ENCODE measurements at places on chromosomes 3 and 15.

DNA sequence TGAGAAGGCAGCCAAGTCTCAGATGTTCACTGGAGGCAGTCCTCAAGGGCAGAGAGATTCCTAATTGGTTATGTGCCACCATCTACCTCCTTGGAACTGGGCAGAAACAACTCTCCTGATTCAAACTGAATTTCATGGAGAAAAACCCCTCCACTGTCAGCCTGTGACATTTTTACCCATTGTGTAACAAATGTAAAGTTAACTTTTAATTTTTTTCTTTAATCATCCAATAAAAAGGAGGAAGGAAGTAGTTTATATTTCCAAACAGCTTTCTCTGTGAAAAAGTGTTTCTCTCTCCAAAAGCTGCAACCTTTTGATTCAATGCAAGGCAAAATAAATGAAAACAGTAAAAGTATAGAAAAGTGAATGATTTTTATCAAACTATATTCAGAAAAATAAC, 510 bp upstream of the COLQ start:
- no peak for DNase-seq

GRCh38 chr3:78610462-78611125, 1157.2 kb downstream of the ROBO1 start:
- DNase-seq, result peak; percentile 53

GRCh38 chr3:170852324-170852723, 17.7 kb downstream of the RPL22L1 start:
- no peak for DNase-seq

GRCh38 chr3:157441102-157441624, 4.5 kb downstream of the PTX3 start:
- no peak for DNase-seq

GRCh38 chr3:162302983-162303624, 806.5 kb downstream of the OTOL1 start:
- DNase-seq, result peak; percentile 66

DNA sequence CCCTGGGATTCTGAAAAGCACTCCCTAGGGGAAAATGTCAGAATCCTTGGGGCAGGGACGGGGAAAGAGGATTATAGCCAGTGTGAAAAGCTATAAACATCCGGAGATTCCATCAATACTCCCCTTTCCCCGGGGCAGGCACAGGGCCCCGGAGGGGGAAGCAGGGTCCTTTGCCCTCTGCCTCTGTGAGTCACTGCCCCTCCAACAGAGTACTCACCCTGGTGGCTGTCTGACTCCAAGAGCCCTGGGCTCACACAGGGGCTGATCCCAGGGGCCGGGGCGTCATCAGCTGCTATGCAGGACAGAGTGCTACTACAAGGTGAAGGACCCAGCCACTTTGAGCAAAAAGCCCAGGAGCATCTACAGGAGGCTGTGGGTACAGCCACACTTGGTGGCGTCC, 133.0 kb upstream of the PRR20G start:
- DNase-seq, result no peak

DNA sequence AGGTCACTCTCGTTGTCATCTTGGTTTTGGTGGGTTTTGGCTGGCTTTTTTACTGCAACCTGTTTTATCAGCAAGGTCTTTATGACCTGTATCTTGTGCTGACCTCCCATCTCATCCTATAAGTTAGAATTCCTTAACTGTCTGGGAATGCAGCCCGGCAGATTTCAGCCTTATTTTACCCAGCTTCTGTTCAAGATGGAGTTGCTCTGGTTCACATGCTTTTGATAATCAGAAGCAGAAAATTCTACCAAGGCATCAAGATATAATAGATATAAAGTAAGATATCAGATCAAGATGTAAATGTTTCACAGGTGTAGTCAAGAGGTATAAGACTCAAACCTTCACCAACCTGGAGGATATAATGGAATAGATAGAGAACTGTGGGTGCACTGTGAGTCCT, 16.0 kb downstream of the GPR176 start:
- DNase-seq, result no peak

GRCh38 chr3:108137460-108137814, 46.6 kb upstream of the CD47 start:
- no peak for DNase-seq

GRCh38 chr3:142892714-142893113, 3.8 kb upstream of the PCOLCE2 start:
- DNase-seq, result no peak

DNA sequence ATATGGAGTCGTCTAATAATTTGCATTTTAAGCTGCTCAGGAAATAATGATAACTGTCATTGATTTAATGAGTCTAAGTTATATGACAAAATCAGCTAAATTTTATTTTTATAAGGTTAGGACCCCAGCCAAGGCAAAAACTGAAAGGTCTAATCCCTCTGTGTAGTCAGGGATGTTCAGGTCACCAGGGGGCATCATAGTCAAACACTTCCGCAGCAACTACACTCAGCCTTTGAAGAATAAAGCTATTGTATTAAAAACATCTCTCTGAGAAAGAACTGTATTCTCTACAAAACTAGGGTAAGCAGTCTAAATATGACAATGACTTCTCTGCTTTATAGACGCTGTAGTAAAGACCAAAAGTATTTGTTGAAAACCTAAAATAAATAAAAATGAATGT, 15.0 kb downstream of the INTS14 start:
- DNase-seq, result peak; percentile 25

DNA sequence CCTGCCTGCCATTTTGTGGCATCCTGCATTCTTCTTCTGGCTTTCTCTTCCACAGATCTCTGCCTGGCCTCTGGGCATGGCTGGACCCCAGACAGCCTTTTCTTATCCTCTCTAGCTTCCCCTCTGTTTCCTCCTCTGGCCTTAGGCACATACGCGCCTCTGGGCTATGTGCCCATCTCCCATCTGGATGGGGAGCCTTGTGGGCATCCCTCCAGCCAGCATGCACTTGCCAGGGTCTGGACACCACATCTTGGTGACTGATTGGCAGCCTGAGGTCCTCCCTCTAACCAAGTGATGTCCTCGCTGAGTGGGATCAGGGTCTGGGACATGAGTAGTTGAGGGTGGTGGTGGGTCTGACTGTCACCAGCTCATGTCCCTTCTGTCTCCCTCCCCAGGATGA, 12.8 kb downstream of the PLEKHO2 start:
- no peak for DNase-seq

DNA sequence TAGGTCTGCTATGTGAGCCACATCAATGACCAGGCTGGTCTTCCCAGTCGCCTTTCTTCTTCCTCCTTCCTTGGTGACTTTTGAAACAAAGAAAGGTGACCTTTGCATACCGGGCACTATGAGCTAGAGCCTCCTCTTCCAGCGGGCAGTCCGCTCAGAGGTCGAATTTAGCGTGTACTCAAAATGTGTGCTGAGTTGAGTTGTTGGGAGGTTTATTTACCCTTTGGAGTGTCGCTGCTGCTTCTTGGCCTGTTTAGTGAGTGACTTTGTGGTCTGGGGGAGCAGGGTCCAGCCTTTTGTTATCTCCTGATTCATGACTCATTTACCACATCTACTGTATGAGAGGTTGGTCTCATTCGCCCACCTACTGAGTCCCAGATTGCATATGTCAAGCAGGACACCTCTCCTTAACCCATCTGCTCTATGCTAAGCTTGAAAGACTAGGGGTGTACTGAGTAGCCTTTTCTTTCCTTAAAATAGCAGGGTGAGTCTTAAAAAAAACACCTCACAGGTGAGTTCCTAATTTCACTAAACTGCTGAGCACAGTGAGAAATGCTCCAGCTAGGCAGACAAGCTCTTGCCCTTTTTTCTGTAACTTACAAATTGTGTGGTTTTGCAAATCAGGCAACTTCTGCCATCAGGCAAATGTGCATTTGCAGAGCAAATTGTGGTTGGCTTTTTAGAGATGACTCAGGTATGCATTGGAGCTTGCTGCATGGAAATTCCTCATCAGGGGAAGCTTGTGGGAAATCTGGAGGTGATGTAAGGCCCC, 3.2 kb upstream of the SIAH2 start:
- peak; percentile 60 for DNase-seq

- DNase-seq, result no peak
Measured at GRCh38 chr3:19559724-19560442, 374.1 kb downstream of the EFHB start.

- DNase-seq, result peak; percentile 53
Measured at GRCh38 chr3:44554626-44555592, at the start of gene ZKSCAN7. Gene ZKSCAN7 (plus strand): TSS chr3:44555193. CDS start chr3:44557048, 1,855 bp downstream.

DNA sequence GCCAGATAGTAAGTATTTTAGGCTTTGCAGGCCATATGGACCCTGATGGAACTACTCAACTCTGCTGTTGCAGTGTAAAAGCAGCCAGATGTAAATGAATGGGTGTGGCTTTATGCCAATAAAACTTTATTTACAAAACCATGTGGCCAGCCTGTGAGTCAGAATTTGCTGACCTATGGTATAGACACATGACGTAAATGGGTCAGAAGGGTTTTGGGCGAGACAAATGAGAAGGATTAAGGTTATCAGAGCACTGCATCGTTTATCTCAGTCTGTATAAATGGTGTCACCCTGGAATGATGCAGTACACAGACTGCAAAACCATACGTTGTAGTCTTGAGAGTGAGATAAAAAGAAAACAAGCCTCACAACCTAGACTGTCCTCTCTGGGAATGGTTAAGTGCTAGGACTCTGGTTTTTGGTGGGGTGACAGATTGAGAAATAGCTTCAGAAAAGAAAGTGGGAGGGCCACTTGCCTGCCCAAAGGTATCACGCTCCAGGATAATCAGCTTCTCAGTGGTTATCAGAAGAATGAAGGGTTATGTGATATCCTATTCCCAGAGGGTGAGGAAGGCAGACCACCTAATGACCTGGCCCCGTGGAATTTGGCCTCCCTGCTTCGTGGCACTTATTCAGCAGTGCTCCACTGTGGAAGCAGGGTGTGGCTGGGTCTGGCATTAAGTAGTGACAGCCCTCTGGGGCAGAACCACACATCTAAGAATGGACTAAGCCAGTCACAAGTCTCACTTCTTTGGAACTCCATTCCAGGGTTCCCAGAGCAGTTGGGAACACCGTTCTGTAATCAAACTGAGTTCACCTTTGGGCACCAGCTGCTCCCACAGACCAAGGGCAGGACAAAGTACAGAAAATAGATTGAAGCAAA, 46.1 kb downstream of the ABHD5 start:
- DNase-seq, result peak; percentile 43

- peak; percentile 1 for DNase-seq
Measured at GRCh38 chr15:67187351-67187854, 67.1 kb downstream of the AAGAB start.

DNA sequence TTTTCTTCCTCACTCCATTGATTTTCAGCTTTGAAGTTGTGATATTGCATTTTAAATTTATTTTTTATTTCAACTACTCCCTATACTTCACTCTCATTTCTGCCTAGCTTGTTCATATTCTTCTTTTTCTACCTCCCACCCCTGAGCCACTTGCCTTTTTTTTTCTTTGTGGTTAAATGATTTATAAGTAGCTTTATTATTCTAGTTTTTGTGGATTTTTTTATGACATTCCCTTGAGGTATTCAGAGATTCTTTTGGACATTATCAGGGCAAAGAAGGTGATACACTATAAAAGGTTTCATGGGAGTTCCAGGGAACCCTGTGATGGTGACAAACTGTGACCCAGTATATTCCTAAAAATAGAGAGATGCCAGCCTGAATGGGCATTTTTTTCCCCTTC, 3.3 kb downstream of the C15orf61 start:
- no peak for DNase-seq

GRCh38 chr15:60507596-60508424, 28.9 kb upstream of the ICE2 start:
- peak; percentile 89 for DNase-seq

DNA sequence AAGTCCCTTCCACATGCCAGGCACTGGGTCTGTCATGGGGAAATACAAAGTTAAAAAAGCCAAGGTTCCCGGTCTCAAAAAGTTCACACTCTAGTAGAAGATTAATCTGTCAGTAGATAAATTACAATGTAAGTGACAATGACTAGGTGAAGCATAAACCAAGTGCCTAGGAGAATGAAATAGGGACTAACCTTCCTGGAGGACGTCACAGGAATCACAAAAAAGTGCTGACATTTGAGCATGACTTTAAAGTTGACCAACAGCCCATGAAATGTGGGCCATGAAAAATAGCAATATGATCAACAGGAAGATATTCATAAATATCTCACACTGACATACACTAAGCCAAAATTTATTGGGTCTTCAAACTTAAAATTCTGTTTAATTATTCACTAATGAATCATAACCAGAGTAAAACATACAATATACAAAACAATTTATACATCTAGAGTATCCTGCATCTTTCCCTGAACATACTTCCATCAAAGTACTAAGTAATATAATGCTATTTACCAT, 20.0 kb downstream of the COPS2 start:
- peak; percentile 24 for DNase-seq

GRCh38 chr3:102532901-102533300, 98.1 kb downstream of the ZPLD1 start:
- peak; percentile 19 for DNase-seq

Data from choroid plexus epithelial cell (primary cell).